Keratinocyte (primary cell): ENCODE measurements at places on chromosomes 3 and 15. TPM values are rescaled to one million over a fixed set of nuclear protein-coding genes. Genes with fewer than 3 reads are reported as not detected.

Gene GOLGA8K
- not detected in 3 replicates for polyA plus RNA-seq

Gene LSAMP
- polyA plus RNA-seq: 0.12 TPM in 2 of 3 replicates, not detected in the other

Gene CD80
- 0.10 TPM in 1 of 3 replicates, not detected in the others for polyA plus RNA-seq

Gene MST1R
- polyA plus RNA-seq: 106 to 161 TPM (median 110 TPM) in 3 replicates

Gene GNB4
- 35.1 to 51.1 TPM (median 42.2 TPM) in 3 replicates for polyA plus RNA-seq

Gene ADAMTS9
- 0.18 to 0.43 TPM (median 0.26 TPM) in 3 replicates for polyA plus RNA-seq

Gene GPR149
- not detected in 3 replicates for polyA plus RNA-seq

Gene SLC27A2
- polyA plus RNA-seq: 0.15 to 0.34 TPM (median 0.31 TPM) in 3 replicates

Gene NECTIN3
- polyA plus RNA-seq: 1.8 to 2.1 TPM (median 1.9 TPM) in 3 replicates

Gene STRIT1
- polyA plus RNA-seq: not detected in 3 replicates

Gene SLC38A3
- not detected in 3 replicates for polyA plus RNA-seq

Gene FMN1
- 0.15 to 0.71 TPM (median 0.40 TPM) in 3 replicates for polyA plus RNA-seq

Gene FBXW12
- polyA plus RNA-seq: not detected in 3 replicates

Gene C3orf18
- polyA plus RNA-seq: 1.4 to 2.6 TPM (median 1.4 TPM) in 3 replicates

Gene HEG1
- polyA plus RNA-seq: 10.9 to 20.7 TPM (median 12.7 TPM) in 3 replicates

Gene DTX3L
- 7.2 to 19.6 TPM (median 13.6 TPM) in 3 replicates for polyA plus RNA-seq

Gene AQP9
- 1.5 to 3.6 TPM (median 2.6 TPM) in 3 replicates for polyA plus RNA-seq

Gene TNFAIP8L3
- 0.51 to 0.85 TPM (median 0.52 TPM) in 3 replicates for polyA plus RNA-seq

Gene HACL1
- 17.1 to 23.1 TPM (median 22.9 TPM) in 3 replicates for polyA plus RNA-seq

Gene CNTN6
- not detected in 3 replicates for polyA plus RNA-seq

Gene RBP2
- polyA plus RNA-seq: not detected in 3 replicates

Gene BLM
- polyA plus RNA-seq: 0.94 to 4.4 TPM (median 3.2 TPM) in 3 replicates

Gene CYP1A2
- 0.04 to 0.09 TPM in 2 of 3 replicates, not detected in the other for polyA plus RNA-seq

Gene SLC9C1
- polyA plus RNA-seq: not detected in 3 replicates

Gene MAGI1
- 8.0 to 11.2 TPM (median 10.9 TPM) in 3 replicates for polyA plus RNA-seq

Gene GOLGA6A
- not detected in 3 replicates for polyA plus RNA-seq

Gene DNASE1L3
- 0.77 to 2.1 TPM (median 1.9 TPM) in 3 replicates for polyA plus RNA-seq

Gene GOLGA6L6
- polyA plus RNA-seq: not detected in 3 replicates

Gene IQCF5
- not detected in 3 replicates for polyA plus RNA-seq

Gene RAB5A
- 34.8 to 60.5 TPM (median 41.2 TPM) in 3 replicates for polyA plus RNA-seq

Gene EPB42
- polyA plus RNA-seq: not detected in 3 replicates

Gene SKOR1
- polyA plus RNA-seq: 0.03 TPM in 2 of 3 replicates, not detected in the other

Gene EFHB
- polyA plus RNA-seq: 0.08 to 0.58 TPM (median 0.26 TPM) in 3 replicates

Gene SPATA12
- polyA plus RNA-seq: 0.08 to 0.09 TPM (median 0.08 TPM) in 3 replicates

Gene SPINK8
- polyA plus RNA-seq: not detected in 3 replicates

Gene SLC7A14
- not detected in 3 replicates for polyA plus RNA-seq

Gene GRM7
- not detected in 3 replicates for polyA plus RNA-seq

Gene SLCO3A1
- 21.3 to 31.7 TPM (median 21.6 TPM) in 3 replicates for polyA plus RNA-seq
